ENCODE measurements at places on chromosomes 16 and 17.

DNA sequence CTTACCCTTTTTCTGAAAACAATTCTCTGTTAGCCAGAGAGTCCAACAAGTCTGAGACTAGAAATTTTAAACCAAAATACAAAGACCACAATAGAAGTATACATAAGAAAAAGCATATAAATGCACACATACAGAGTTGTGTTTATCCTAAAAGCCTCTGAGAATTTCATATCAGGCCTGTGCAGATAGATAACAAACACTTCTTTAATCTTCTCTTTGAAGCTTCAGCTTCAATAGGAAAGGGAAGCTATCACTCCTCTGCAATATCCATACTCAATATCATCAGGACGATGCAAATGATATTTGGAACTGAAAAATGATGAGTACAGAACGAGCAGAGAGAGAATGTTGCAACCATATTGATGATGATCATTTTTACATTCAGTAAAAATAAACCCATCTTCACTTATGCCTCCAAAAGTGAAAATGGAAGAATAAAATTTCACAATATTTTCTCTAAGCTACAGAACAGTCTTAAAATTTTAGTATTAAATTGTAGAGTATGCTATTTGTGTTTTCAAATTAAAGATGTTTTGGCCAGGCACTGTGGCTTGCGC is 61.6 kb downstream of the SKAP1 start:
- no peak for DNase-seq

DNA sequence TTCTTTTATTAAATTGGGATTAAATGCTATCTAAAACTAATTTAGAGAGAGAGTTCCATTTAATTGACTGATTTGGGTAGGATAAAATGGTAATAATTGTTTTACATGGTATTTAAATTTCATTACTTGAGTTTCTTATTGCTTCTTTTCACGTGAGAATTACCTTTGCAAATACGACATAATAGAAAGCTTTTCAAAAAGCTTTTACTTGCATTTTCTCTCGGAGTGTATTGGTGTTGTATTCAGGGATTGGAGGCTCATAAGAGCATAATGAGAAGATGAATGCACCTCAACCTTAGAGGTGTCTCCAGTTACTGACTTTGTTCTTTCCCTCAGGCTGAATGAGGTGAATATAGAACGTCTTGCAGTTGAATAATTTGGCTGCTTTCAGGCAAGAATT is 67.4 kb upstream of the CPHXL start:
- DNase-seq = no peak

DNA sequence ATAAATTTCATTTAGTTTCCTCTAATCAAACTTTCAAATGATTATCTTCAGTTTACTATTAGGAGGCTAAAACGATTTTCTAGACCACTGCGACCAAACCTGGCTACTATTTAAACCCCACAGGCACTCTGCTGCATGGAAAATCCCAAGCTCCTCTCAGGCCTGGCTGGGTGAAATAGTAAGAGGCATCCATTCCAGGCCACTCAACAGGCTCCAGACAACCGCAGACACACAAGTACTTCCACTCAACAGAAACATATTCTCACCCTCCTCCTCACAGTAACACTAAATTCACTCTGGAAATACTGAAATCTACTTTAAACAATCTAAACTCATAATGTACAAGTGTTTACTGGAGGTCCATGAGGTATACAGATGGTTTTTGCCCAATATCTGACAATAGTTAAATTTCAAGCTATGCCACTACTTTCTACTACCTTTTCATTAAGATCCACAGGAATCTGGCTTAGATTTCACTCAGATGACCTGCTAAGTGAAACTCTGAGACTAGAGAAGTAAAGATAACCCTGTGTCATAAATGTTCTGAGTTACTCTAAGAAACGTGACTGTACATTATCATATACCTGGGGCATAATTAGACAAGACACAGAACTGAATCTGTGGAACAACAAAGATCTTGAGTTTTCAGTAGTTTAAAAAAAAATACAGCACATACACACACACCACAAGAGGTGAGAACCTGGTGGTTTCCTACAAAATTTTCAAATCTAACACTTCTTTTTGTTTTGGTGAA is 10.4 kb downstream of the VPS53 start:
- DNase-seq = no peak

DNA sequence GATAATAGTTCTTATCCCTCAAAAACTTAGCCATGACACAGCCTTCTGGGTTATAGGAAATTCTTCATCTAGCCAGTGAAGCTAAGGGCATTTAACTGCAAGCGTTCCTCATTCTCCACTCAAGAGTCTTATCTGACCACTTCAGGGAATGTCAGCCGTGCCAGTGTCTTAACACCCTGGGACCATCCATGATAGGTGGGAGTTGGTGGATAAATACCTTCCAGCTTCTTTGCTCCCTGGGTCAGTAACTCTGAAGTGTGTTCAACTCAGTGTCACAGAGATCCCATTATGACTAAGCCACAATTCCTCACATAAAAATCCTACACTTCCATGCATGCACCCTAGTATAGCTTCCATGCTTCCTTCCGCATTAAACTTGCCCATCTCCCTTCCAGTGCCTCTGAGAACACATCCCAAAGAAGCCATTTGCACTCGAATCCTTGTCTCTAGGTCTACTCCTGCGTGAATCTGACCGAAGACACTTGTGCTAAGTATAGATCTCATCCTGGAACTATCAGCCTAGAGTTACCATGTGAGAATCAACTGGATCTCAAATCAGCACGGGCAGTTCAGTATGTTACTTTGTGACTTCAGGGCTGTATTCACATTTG is 264.3 kb upstream of the MAF start:
- no peak for DNase-seq

DNA sequence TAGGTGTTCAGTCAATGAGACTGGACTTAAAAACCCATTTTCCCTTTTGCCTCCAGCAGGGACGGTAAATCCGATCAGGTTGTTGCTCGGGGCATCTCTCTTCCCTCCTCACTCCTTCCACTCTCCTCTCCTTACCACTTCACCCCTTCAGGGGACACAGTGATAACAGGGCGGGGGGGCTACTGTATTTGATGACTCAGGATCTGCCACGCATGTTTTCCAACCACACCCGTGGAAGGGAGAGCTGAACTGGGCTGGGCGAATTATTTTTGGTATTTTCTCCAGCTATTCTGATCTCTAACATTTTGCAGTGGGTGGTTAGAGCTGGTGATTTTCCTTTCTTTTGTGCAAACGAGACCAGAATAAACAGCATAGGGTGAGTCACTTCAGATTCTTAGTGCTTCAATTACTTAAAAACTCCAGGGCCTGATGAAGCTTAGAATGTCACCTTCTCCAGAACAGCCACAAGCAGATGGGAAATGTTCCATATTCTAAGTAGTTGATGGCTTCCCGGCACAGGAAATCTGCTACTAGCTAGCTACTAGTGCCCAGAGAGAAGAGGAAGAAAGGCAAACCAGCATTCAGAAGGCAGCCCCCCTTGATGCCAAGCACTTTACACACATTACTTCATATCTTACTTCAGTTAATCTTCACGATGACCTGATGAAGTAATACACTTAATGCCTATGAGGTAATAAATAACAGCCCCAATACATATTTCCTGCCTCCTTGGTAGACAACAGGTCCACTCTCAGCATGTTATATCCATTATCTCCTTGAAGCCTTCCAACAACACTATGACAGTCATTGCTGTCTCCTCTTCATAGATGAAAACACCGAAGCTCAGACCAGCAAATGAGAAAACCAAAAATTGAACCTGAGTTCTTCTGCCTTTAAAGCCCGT is 74.1 kb downstream of the ASIC2 start:
- no peak for DNase-seq

- no peak for DNase-seq
Measured at GRCh38 chr17:53168413-53168812, 654.3 kb upstream of the KIF2B start.

GRCh38 chr17:17179371-17179827 is 26.7 kb downstream of the PLD6 start:
- peak; percentile 78 for DNase-seq
